Stimulated activated CD8-positive, alpha-beta memory T cell treated with anti-CD3 and anti-CD28 coated beads, Interleukin-2, amount 100 ng/mL, for 1 hour (primary cell): ENCODE measurements at places on chromosomes 1 and 21.

DNA sequence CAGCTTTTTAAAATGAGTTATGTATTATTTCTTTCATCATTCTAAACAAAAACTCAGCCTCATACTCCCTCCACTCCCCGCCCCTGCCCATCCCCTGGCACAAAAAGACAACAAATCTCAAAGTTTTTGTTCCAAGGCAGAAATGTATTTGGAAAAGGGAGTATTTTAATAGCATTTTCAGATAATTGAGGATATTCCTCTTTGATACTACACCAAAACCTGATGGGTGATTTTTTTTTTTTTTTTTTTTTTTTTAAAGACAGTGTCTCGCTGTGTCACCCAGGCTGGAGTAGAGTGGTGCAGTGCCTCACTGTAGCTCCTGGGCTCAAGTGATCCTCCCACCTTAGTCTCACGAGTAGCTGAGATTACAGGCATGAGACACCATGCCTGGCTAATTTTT, 16.2 kb downstream of the SLC16A1 start:
- no peak for DNase-seq

- DNase-seq: no peak
Measured at GRCh38 chr1:183306317-183307042, 111.7 kb downstream of the NMNAT2 start.

- DNase-seq: no peak
Measured at GRCh38 chr1:109891930-109892329, 18.7 kb upstream of the CSF1 start.

DNA sequence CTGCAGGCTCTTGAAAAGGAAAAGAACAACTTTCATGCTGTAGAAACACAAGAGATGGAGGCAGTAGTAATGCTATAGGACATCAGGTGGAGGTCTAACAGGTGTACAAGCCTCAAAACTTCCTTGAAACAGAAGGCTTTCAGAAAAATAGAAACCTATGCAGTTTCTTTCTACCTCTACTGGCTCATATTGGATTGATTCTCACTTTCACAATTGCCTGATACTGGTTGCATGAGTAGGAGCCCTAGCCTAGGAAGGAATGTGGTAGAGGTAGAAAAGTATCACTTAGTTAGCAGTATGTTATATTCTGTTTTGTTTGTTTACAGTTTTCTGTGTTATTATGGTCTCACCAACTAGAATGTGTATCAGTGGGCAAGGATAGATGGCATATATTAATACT, 175.4 kb upstream of the GORAB start:
- DNase-seq: no peak

- no peak for DNase-seq
Measured at GRCh38 chr1:85983316-85983715, 173.3 kb downstream of the COL24A1 start.

DNA sequence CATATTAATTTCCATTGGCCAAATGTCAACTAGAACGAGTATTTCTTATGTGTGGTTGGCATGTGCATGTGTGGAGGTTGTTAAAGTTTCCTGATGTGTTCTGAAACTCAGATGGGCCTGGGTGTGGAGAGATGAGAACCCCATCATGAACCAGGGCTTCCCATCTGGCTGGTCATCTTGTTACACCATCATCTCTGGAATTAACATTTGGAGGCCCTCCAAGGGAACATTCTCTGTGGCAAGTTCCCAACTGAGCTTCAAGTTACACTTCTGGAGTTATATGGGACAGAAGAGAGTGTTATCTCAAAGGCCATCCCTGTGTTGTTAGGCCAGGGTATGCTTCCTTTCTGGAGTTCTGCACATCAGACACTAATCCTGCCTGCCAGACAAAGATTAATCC, 183.6 kb downstream of the TTLL7 start:
- DNase-seq: no peak

DNA sequence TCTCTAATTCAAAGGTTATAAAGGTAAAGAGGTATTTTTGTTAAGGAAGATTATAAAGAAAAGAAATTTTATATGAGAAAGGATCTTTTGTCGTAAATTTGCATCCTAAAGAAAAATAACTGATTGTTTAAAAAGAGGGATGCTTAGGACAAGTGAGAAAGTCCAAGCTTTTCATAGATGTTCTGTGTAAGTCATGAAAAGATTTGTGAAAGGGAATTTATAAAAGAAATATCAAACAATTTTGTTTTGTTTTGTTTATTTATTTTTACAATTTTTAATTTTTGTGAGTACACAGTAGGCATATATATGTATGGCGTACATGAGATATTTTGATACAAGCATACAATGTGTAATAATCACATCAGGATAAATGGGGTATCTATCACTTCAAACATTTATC, 145.2 kb downstream of the ADSS2 start:
- DNase-seq: no peak

DNA sequence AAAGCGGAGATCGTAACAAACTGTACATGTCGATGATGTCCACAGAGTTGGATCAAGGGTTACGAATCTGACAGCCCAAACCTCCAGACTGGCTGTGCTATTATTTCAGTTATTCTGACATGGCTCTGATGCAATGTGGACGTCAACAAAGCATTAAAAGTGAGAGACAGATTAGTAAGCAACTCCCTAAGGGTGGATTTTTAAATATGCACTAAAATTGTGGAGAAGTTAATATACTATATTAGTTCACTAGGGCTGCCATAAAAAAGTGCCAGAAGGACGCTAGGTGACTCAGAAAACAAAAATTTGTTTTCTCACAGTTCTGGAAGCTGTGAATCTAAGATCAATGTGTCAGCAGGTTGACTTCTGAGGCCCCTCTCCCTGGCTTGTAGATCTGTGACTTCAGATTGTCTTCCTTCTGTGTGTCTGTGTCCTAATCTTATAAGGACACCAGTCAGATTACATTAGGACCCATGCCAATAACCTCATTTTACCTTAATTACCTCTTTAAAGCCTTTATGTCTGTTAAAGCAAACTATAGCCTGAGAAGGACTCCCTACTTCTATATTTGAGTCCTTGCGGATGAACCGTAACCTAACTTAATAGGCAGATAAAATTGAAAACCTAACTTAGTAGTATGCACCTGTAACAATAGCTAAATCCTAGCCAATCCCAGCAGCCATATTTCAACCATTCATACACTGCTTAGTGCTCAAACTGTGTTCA, 66.0 kb upstream of the BACH1 start:
- no peak for DNase-seq

- no peak for DNase-seq
Measured at GRCh38 chr1:17121881-17122280, 2.6 kb upstream of the PADI2 start.

DNA sequence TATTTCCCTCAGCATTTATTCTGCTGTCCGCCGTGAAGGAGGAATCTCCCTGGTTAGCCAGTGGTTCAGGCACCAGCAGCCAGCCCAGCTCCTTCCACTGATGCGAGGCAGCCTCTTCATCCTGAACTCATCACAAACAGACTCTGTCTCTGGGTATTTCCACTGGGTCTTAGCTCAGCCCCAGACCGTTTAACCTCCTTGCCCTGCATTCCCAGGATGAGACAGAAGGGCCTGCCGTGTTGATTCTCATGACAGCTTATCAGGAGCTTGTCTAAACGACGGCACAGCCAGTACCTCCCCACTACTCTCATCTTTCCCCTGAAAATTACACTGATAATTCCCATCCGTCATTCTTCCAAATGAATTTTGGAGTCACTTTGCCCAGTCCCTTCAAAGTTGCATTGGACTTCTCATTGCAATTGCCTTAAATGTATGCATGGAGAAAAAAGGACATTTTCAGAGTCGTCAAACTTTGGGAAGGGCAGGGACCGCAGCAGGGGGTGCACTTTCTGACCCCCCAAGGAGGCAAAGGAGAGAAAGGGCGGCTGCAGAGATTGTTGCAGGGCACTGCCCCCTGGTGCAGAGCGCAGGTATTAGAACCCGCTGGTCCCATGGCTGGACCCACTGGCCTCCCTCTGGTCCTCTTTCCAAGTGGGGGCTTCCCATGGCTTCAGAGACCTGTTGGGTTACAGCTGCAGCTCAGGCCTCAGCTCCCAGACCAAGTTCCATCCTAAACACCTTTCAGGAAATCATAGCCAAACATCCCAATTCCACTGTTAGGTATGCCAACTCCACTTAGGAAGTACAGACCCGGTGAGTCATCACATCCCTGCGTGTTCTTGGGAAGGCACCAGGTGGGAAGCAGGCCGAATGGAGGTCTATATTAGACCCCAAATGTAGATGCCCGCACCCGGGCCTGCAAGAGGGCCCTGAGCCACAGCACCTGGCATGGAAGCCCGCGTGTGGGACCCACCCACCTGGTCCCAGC, 3.7 kb upstream of the MEGF6 start:
- no peak for DNase-seq

GRCh38 chr1:161046605-161047228, 940 bp upstream of the USF1 start:
- DNase-seq: no peak

GRCh38 chr1:29685387-29685786, 449.1 kb downstream of the PTPRU start:
- DNase-seq: no peak

- DNase-seq: no peak
Measured at GRCh38 chr1:34822202-34822601, 29.4 kb downstream of the GJA4 start.
